ENCODE measurements at places on chromosomes 16 and 17.
A peak's percentile ranks its signal among the peaks of the same experiment; 100 is the strongest.

- H3K27me3 ChIP-seq: no peaks in the 10 kb centered on the region
- peak overlapping the region; percentile 47 for H3K27ac ChIP-seq
- no peaks in the 10 kb centered on the region for H3K36me3 ChIP-seq
- DNase-seq: no peak
- peaks cover 84% of the 10 kb centered on the region for H3K4me1 ChIP-seq
Measured at GRCh38 chr17:57605675-57606105, 139.4 kb downstream of the CCDC182 start.

- H3K27ac ChIP-seq: no peak overlapping the region
- no peak overlapping the region for H3K4me3 ChIP-seq
- H3K4me1 ChIP-seq: peaks cover 41% of the 10 kb centered on the region
Measured at GRCh38 chr16:88617268-88618031, 20.9 kb upstream of the IL17C start.

- DNase-seq: no peak
- H3K27ac ChIP-seq: no peak overlapping the region
- no peaks in the 10 kb centered on the region for H3K27me3 ChIP-seq
Measured at GRCh38 chr16:87424266-87424665, 32.1 kb downstream of the MAP1LC3B start.

GRCh38 chr17:73744411-73744810 is 100.2 kb upstream of the SDK2 start:
- H3K27me3 ChIP-seq: no peaks in the 10 kb centered on the region
- no peak for DNase-seq
- no peak overlapping the region for H3K27ac ChIP-seq
- no peak overlapping the region for H3K4me3 ChIP-seq
- H3K4me1 ChIP-seq: peaks cover 6% of the 10 kb centered on the region
- H3K36me3 ChIP-seq: no peaks in the 10 kb centered on the region

DNA sequence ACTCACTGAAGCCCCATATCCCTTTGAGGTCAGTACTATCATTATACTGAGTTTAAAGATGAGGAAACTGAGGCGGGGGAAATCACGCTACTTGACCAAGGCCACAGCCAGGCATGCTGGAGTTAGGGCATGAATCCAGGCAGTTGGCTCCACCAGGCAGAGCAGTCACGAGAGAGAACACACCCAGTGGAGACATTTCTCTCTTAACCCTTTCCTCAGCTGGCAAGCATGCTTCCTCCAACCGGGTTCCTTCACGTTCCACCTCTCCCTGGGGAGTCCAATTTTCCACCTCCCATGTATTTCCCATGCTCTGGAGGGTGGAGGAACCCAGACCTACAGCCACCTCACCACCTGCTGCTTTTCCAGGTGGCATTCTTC is 32.8 kb downstream of the VAC14 start:
- DNase-seq: no peak
- H3K36me3 ChIP-seq: peaks cover 52% of the 10 kb centered on the region
- H3K27ac ChIP-seq: no peak overlapping the region
- H3K4me3 ChIP-seq: no peak overlapping the region
- no peaks in the 10 kb centered on the region for H3K4me1 ChIP-seq
